ENCODE measurements at places on chromosomes 16 and 17.
A peak's percentile ranks its signal among the peaks of the same experiment; 100 is the strongest.

DNA sequence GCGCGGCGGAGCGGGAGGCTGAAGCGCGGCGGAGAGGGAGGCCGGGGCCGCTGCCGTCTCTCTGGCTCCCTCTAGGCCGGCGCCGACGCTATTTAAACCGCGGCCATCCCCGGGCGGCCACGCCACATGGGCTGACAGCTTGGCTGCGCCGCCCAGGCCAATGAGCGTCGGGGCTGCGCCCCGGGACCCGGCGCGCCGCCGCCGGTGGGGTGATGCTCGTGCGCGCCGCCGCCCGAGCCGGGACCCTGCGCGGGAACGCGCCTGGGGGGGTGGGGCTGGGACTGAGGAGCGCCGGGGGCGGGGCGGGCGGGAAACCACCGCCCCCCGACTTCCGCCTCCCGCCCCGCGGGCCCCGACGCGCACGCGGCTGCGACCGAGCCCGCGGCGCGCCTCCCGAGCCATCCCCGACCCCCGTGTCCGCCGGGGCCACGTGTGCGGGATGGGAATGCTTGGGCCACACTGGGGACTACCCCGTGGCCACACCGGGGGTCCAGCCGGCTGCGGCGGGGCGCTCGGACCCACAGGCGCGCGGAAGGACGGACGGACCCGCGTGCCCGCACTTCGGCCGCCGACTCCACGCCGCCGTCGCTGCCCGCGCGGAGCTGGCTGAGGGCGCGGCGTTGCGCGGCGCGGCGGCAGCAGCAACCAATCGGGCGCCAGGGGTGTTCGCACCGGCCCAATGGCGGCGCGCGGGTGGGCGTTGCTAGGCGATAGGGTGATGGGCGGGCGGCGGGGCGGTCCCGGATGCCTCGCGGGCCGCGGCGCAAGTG, at the start of gene FASN:
Gene FASN (minus strand): TSS at position 68 of the 770 bp plus-strand sequence. CDS start 1,791 bp downstream, outside the sequence.
- peak; percentile 96 for DNase-seq

GRCh38 chr17:17096438-17097178, 54.4 kb downstream of the MPRIP start:
- no peak for DNase-seq

- DNase-seq: peak; percentile 66
Observed at GRCh38 chr16:85611444-85612190, 1.5 kb upstream of the GSE1 start.

DNA sequence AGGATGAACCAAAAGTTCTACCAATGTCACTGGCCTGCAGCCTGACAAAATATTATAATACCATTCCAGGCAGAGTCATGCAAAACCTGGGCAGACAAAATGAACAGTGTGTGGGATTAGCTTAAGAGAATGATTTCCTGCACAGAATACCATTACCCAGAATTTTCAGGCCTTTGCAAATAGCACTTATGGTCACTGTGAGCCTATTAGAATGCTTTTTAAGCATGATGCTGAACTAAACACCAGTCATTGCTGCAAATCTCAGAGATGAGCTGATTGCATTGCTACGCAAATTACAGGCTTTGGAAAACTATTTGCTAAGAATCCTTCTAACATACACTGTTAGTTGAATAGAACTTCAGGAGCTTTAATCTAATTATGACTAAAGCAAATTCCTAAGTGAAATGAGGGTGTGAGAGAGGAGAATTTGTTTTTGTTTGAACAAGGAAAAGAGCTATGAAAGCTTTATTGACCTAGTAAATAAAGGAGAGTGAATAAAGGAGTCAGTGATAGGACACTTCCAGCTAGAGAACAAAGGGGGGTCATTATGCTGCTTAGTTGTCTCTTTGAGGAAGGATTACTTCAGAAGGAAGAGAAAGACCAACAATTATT, 398.8 kb downstream of the HS3ST3B1 start:
- no peak for DNase-seq

DNA sequence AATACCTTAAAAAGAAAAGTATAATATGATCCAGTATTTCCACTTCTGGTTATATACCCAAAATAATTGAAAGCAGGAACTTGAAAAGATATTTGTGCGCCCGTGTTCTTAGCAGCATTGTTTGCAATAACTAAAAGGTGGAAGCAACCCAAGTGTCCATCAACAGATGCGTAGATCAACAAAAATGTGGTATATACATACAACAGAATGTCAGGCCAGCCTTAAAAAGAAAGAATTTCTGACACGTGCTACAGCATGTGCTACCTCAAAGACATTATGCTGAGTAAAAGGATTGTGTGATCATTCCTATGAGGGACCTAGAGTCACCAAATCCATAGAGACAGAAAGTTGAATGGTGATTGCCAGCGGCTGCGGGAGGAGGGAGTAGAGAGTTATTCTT, 133.1 kb downstream of the SPECC1 start:
- no peak for DNase-seq

- no peak for DNase-seq
Observed at GRCh38 chr16:86225905-86226371, 284.4 kb upstream of the FOXF1 start.

DNA sequence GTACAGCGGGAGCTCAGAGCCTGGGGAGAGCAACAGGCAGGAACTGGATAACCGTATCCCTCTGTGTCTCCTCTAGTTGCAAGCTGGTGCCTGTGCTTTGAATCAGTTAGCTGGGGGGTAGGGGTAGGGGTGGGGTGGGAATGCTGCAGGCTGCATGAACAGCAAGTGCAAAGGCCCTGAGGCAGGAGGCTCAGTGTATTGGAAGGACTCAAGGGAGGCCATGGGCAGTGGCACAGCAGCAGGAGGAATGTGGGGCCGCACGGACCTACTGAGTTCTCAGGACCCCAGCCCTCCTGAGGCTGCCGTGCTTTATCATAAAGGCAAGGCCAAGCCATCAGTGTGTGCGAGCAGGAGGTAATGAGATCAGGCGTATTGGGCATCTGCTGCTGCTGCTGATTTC, 3.3 kb downstream of the KATNB1 start:
- no peak for DNase-seq

DNA sequence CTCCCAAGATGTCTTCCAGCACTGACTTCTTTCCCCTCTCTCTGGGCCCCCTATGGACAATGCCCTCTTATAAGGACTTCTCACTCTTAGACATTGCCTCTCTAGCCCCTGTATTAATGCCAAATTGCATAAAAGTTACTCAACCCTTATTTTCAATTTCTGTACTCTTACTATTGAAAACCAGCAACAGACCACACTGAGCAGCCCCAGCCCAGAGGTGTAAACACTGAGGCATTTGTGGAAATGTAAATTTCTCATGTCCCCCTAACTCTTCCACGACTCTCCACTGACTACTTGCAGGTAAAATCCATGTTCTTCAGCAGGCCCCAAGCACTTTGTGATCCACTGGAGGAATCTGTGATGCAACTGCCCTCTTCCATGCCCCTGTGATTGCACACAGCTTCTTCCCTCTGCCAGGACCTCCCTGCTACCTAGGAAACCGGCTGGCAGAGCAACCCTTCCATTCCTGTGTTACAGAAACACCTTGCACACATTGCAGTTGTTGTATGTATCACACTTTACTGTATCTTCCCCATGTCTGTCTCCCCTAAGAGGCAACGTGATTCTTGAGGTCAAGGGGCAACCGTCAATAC, 4.4 kb downstream of the N4BP1 start:
- no peak for DNase-seq

- DNase-seq: no peak
Observed at GRCh38 chr16:85136702-85137322, 24.5 kb upstream of the CIBAR2 start.

- no peak for DNase-seq
Observed at GRCh38 chr16:3214904-3215600, 19.9 kb downstream of the ZNF200 start.

DNA sequence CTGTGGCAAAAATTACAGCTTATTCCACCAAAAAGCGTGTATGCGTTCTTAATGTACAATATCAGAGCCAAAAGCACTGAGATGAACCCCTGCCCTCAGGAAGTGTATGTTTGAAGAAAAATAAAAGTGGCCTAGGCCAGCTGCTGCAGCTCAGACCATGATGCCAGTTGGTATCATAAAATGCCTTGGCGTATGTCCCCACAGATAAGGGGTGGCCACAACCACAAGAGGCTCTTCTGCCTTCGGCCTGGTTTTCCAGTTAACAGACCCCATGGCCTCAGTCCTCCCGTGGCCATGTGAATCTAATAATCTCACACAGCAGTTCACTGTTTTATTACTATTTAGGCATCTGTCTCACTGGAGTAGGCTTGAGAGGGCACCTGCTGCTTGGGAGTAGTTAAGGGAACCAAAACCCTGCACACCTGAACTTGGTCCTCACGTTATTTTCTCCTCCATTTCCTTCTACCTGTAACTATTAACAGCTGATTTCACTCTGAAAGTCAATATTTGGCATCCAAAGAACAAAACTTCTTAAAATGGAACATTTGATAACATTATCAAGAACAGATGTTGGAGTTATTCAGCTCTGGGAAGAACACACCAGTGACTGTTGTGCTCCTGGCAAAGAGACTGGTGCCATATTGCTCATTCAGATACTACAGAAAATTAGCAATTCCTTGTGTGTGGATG, 34.8 kb upstream of the ERN1 start:
- no peak for DNase-seq

GRCh38 chr17:74082886-74083285, 120.6 kb upstream of the RPL38 start:
- DNase-seq: no peak

- DNase-seq: no peak
Observed at GRCh38 chr17:82246365-82247181, 17.7 kb downstream of the SLC16A3 start.

GRCh38 chr16:20385844-20386832, 18.4 kb downstream of the PDILT start:
- peak; percentile 78 for DNase-seq

GRCh38 chr17:63996430-63997182, 1.5 kb upstream of the PRR29 start:
- DNase-seq: no peak

- no peak for DNase-seq
Observed at GRCh38 chr17:71380535-71380934, 740.3 kb upstream of the SOX9 start.

GRCh38 chr16:53780051-53780450, 76.1 kb downstream of the FTO start:
- DNase-seq: no peak

GRCh38 chr17:28634206-28634865, 10.6 kb downstream of the BLTP2 start:
- no peak for DNase-seq

GRCh38 chr16:73206151-73206707, 158.3 kb upstream of the ZFHX3 start:
- DNase-seq: no peak

DNA sequence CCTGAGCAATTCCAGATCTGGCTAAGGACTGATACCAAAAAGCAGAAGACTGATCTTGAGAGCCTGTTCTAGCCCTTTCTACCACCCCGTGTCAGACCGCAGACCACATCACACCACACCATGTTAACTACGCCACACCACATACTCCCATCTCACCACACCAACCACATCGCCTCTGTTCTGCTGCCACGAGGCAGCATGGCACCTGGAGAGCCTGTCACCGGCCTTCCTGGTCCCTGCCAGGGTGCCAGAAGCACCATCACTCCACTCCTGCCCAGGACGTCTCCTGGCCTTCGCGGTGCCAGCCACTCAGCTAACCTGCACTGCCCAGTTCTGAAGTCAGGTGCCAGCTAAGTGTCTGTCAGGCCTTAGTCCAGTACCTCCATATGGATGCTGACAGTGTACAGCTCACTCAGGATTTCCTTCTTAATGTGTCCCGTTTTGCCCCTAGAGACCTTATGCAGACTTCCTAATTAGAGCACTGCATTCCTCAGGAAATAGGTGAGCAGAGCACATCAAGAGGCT, 37.2 kb upstream of the BCAR1 start:
- no peak for DNase-seq

- DNase-seq: peak; percentile 69
Observed at GRCh38 chr17:76138234-76138895, 2.7 kb downstream of the FOXJ1 start.

DNA sequence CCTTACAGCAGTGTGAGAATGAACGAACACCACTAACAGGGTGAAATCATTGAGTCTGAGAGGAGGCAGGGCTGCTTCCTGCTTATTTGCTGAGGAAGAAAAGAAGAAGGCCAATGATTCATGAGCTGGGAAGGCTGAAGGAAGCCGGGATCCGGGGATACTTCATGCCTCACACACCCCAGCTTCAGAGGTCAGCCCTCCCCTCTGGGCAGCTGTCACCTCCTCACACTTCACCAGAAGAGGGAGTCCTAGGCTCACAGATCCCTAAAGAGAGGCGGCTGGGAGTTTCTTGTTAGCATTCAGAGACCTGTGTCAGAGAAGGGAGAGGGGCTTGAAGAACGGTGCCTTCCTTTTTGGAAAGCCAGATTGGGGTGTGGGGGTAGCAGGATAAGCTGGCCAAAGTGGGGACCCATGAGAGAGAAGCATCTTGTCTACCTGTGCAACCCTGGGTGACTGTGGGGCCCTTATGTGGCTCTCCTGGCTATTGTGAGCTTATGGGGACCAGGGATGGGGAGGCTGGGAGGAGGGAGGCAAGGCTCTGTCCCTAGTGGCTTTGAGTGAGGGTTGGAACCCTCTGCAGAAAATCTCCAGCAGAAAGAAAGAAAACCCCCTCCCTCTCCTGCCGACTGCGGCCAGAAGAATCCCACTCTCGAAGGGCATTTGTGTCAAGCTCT, 94.6 kb downstream of the RGS9 start:
- DNase-seq: peak; percentile 43

GRCh38 chr16:27618606-27619327, 68.8 kb downstream of the KATNIP start:
- DNase-seq: no peak

GRCh38 chr16:62034231-62035114, 1.8 kb downstream of the CDH8 start:
- DNase-seq: no peak

GRCh38 chr17:60659156-60659555, 18.5 kb upstream of the BCAS3 start:
- DNase-seq: no peak

DNA sequence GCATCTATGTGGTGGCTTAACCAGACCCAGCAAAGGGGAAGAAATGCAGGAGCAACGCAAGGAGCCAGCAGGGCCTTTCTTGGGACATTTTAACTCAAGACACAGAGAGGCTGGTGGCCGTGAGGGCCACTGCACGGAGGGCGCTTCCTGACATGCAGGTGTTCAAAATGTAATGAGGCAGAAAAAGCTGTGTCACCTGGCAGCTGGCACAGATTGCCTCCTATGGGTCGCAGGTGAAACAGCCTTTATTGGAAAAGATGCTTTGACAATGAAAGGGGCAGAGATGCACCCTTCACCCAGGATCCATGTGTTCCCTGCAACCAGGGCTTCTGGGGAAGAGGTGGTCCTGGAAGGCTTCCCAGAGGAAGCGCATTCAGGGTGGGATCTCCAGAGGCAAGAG, 219.3 kb downstream of the XYLT1 start:
- no peak for DNase-seq
